ENCODE measurements at places on chromosomes 16 and 17.

DNA sequence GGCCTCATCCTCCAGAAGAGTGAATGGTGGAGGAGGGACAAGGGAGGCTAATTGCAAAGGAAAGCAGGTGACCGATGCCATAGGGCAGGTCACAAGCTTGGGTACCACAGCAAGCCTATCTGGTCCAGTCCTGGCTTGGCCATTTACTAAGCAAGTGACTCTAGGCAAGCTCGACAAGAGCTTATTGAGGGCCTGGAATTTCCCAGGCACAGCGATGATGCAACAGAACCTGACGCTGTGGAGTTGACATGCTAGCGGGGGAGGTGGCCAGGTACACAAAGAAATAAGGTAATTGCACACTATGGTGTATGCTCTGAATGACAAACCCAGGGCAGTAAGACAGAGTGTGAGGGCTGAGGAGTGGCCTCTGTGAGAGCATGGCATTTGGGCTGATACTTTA, 98.5 kb downstream of the PGS1 start:
- no peak for DNase-seq

- no peak for DNase-seq
These were observed 505.8 kb upstream of the HSBP1 start for GRCh38 chr16:83301971-83302370.

DNA sequence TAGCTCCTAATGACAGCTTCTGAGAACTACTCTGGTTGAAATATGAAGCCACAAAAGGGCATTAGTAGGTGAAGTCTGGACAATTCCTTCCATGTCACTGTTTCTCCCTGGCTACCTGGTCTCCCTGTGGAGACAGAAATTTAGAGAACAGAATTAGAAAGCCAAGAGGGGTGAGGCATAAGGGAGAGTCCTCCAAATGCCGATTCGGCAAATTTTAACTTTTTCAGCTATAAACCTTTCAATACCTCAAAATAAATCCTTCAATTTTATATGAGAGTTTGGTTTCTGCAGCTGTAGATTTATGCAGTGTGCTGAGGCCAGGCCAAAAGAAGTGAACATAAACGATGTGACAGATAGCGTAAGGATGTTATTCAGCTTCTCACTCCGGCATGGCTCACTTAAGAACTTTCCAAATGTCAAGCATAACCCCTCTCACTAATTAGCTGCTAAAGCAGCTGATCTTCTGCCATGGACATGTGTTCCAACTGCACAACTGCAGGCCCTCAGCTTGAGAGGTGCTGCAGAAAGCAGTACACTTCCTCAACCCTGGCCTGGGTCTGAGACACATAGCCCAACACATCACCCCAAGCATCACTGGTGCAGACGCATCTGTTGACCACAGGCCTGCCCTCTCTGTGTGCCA, 247.9 kb upstream of the SOX9 start:
- DNase-seq = no peak

- no peak for DNase-seq
These were observed 96.3 kb downstream of the CYLD start for GRCh38 chr16:50838165-50838564.

GRCh38 chr17:76160896-76161528, 20.0 kb upstream of the FOXJ1 start:
- DNase-seq = no peak

DNA sequence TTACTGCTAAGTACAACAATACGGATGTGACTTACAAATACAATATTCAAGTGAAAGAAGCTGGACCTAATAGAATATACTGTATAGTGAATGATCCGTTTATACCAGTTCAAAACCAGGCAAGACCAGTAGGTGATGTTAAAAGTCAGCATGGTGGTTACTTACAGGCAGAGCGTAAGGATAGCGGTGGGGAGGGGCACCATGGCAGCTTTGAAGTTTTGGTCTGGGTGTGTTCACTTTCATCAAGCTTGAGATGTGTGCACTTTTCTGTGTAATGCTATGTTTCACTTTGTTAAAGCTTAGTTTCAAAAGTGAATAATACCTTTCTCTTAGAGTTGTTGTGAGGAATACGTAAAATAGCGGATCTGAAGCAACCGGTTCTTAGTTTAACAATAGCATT, 16.5 kb upstream of the SLC35G3 start:
- DNase-seq = peak; percentile 70

GRCh38 chr17:58281511-58282011, 826 bp upstream of the MPO start:
- no peak for DNase-seq

GRCh38 chr17:29622337-29623282, at the start of gene CORO6:
Gene CORO6 (minus strand): TSS chr17:29622912. CDS start chr17:29621421, 1,491 bp downstream.
- DNase-seq = peak; percentile 67

DNA sequence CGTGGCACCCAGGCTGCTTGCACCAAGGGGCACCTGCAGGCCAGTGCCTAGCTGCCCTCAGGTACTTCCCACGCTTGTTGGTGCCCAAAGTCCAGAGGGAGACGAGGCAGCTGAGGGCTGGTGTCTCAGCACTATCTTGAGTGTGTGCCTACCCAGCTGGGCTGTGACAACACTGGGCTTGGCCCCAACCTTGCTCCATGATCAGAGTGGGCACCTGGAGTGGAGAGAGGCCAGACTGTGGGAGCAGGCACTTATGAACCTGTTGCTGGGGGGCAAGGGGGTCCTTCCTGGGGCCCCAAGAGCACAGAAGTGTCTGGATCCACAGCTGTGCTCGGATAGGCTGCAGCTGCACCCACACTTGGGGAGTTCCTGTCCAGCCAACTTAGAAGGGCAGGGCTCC, 314.7 kb downstream of the KCNJ2 start:
- DNase-seq = no peak

DNA sequence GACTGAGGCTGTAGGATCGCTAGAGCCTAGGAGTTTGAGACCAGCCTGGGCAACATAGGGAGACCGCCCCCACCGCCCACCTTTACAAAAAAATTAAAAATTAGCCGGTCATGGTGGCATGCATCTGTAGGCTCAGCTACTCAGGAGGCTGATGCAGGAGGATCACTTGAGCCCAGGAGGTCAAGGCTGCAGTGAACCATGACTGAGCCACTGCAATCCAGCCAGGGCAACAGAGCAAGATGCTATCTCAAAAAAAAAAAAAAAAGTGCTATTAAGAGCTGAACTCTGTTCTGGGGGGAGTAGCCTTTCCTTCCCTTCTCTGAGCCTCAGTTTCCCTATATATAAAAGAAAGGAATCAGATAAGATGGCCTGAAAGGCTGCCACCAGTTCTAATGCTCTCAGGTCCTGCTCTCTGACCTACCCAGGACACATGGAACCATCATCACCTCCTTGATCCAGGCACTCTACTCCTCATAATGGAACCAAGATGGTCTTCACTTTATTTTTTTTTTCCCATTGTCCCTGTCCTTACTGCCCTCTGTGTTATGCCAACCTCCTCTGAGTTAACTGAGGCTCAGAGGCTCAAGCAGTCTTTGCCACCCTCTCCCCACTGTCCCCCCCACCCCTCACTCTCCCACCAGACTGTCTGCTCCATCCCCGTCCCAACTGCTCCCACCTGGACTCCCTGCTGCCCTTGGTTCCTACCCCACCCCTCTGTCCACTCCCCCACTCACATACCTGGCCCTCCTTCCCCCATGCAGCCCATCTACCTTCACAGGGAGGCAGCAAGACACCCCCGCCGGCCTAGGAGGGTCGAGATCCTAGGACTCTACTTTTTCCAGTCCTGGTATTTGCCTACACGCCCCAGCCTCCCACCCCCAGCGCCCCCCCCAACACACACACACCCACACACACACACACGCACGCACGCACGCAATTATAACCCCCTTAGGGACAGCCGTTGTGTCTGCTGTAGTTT, 23.8 kb upstream of the EIF1 start:
- no peak for DNase-seq

- DNase-seq = no peak
These were observed 14.6 kb upstream of the CLEC10A start for GRCh38 chr17:7094652-7095019.

DNA sequence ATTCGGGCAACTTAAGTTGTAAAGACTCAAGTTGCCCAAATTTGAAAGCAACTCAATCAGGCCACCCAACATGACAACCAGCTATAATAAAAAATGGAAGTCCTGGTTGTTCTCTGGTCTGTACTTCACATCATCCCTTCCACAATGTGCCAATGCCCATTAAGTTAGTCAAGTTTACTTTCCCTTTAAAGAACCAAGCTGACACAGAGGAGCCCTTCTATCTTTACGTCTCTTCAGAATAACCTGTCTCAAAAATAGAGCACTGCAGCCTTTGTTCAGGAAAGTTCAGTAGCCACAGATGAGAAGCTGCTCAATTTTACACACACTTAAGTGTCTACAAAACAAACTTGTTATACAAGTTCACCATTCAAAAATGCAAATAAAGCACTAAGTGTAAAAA, 75.1 kb upstream of the C17orf78 start:
- DNase-seq = no peak

- DNase-seq = no peak
These were observed 132.2 kb upstream of the HS3ST2 start for GRCh38 chr16:22681554-22682291.

DNA sequence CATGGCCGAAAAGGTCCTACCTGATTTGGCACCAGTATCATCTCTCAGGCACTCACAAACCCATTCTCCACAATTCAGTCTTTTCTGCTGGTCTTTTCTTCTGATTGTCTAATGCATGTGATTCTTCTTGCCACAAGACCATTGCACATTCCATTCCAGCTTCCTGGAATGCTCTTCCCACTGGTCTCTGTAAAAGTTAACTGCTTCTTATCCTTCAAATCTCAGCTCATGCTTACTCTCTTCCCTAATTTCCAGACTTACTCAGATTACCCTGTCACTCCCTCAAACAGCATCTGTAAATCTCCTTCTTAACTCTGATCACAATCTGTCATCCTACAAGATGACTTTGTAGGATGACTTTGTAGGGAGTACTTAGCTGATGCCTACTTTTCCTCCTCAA, 320.2 kb downstream of the MAP2K6 start:
- DNase-seq = no peak

DNA sequence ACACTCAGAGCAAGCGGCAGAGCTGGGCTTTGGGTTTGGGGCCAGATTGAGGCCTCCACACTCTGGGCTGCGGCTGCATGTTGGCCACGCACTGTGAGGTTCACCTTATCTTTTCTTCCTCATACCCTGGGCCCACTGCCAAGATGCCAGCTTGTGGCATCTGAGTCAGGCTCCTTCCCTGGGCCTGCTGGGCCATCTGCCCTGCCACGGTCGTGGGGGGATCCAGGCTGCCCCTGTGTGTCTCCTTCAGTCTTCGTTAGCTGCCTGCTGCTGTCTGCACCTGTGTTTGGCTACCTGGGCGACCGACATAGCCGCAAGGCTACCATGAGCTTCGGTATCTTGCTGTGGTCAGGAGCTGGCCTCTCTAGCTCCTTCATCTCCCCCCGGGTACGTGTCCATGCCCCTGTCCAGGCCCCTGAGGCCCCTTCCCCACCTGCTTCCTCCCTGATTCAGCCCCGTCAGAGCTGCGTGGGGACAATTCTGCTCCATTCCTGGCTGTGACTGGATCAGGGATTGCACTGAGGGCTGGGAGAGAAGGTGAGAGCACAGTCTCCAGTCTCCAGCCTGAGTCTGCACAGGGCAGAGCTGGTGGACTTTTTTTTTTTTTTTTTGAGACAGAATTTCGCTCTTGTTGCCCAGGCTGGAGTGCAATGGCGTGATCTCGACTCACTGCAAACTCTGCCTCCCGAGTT, 11.2 kb downstream of the SPNS3 start:
- DNase-seq = no peak

DNA sequence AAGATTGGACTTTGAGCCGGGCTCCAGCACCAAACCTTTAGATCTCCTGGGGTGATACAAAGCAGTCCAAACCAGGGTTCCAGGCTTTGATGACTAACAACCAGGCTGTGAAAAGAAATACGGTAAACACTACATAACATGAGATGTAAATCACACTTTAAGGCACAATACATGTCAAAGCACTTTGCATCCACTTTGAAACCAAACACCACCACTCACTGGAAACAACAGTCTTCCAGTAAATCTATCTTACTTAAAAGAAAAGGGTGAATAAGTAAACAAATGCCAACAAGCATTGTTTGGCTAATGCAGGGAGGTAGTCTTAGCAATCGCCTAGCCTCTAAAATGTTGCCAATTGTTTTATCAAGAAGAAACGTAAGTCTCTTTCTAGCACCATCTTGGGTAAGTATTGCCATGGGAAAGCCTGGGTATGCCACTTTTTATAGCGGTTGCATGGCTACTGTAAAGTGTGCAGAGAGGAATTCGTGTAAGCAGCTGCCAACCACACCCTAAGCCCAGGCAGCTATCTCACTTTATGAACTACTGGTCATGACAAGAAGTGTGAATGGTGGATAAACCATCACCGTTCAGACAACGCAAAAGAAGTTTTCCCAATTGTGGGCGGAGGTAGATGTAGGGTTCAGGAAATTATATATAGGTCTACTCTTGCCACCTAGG, 267.4 kb upstream of the PSMD7 start:
- DNase-seq = no peak

DNA sequence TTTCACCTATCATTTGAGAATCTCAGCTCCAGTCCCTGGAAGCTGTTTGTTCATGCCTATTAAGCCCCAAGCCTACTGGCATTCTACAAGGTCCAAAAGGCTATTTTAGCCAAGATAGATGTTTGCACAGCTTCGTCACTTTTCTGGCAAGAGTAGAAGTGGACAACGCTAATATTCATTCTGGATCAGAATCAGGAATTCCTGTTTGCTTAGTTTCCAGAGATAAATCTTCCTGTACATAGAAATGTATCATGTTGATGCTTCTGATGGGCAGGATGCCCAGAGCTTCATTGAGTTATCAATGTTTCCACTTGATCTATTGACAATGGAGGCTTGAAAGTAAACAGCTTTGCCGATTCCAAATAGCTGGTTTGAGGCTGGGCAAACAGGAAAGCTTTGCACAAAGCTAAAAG, 260.7 kb upstream of the CA10 start:
- no peak for DNase-seq

DNA sequence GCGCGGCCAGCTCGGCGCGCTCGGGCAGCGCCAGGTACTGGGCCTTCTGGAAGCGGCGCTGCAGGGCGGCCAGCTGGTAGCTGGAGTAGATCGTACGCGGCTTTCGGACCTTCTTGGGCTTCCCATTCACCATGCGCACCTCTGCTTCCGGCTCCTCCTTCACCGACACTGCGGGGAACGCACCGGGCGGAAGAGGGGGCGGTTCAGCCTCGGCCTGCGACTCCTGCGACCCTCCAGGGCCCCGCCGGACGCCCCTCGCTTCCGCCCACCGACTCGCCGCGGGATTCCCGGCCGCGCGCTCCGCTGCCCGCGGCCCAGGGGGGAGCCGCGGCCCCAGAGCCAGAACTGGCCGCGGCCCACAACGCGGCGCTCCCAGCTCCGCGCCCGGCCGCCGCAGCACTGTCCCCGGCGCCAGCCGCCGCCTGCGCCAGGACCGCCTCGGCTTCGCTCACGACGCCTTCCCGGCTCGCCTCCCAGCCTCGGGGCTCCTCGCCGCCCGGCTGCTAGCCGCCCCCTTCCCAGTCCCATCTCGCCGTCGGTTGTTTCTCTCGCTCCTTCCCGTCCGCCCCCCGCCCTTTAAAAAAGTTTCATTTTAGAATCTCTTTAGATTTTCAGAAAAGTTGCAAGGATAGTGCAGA, 1.5 kb downstream of the DLX3 start:
- no peak for DNase-seq

- no peak for DNase-seq
These were observed 18.0 kb downstream of the CFDP1 start for GRCh38 chr16:75415169-75415905.
